Cortex of kidney (tissue), 1 donor: ENCODE measurements at places on chromosomes 3 and 15.

DNA sequence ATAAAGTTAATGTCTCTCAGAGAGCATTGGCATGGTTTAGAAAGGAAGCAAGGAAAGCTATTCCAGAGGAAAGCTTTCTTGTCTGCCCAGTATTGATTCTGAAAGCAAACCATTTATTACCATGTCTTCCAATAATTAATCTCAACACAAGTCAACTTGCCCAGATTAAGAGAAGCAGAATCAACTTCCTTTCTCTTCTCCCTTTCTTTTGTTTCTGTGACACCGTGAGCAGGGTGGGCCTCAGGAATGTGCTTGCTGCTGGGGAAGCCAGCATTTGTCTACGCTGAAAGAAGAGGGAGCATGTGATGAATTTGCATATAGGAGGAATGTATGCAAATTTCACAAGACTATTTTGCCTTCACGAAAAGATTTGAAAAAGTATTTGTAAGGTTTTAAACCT lies 368.6 kb upstream of the ROPN1 start:
- no peak for DNase-seq

DNA sequence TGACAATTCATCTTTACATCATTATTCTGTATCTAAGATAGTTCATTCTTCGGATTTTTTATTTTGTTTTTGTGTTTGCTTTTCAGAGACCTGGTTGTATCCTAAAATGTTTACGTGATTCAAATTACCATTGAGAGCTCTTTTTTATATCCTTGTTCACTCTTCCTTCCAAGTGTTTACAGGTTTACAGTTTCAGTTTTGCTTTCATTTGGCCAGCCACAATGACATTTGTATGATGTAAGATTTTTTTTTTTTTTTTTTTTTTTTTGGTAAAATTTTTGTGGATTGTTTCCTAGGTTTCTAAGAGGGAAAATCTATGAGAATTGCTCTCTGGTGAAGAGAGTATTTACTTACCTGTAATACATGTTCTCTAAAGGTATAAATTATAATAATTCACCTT lies 55.0 kb downstream of the SETD5 start:
- DNase-seq = no peak

DNA sequence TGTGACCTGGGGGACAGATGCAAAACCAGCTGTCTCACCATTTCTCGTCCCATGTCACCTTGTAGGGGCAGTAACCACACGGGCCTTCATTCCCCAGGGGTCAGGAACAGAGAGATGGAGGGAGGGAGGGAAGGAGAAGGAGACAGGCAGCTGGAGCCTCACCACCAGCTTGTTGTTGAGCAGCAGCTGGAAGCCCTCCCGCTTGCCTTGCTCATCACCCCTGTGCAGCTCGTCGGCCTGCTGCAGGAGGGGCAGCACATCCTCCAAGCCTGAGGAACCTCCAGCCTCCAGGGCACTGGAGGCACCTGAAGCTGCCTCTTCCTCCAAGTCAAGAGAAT lies 10.3 kb downstream of the RMDN3 start:
- no peak for DNase-seq

GRCh38 chr3:172581757-172582166 lies 58.5 kb upstream of the TNFSF10 start:
- no peak for DNase-seq

DNA sequence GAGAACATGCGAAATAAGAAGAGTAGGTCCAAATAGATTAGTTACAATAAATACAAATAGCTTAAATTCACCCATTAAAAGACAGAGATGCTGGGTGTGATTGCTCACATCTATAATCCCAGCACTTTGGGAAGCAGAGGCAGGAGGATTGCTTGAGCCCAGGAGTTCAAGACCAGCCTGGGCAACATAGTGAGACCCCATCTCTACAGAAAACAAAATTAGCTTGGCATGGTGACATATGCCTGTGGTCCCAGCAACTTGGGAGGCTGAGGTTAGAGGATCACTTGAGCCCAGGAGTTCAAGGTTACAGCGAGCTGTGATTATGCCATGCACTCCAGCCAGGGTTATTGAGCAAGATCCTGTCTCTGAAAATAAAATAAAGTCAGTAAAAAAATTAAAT lies 109.1 kb upstream of the WNT5A start:
- no peak for DNase-seq

DNA sequence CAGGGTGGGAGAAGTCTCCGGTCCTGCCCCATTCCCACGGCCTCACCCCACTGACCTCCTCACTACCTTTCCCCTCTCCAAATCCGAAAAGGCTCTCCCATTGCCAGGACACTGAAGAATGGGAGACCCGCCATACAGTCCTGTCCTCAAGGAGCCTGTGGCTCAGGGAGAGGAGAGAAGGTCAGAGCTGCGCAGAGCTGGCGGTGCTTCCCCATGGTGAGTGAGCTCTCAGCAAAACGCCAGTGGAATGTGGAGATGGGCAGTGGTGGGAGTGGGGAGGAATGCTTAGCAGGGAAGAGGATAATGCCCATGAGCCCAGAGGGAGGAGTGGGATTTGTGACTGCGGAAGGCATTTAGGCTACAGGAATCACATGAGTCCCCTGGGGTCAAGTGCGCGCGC lies 20.1 kb downstream of the FAM43A start:
- no peak for DNase-seq

- DNase-seq = no peak
These were observed 899.8 kb downstream of the MCTP2 start for GRCh38 chr15:95131131-95131556.

GRCh38 chr3:156483961-156484787 lies 70.7 kb downstream of the SSR3 start:
- no peak for DNase-seq

DNA sequence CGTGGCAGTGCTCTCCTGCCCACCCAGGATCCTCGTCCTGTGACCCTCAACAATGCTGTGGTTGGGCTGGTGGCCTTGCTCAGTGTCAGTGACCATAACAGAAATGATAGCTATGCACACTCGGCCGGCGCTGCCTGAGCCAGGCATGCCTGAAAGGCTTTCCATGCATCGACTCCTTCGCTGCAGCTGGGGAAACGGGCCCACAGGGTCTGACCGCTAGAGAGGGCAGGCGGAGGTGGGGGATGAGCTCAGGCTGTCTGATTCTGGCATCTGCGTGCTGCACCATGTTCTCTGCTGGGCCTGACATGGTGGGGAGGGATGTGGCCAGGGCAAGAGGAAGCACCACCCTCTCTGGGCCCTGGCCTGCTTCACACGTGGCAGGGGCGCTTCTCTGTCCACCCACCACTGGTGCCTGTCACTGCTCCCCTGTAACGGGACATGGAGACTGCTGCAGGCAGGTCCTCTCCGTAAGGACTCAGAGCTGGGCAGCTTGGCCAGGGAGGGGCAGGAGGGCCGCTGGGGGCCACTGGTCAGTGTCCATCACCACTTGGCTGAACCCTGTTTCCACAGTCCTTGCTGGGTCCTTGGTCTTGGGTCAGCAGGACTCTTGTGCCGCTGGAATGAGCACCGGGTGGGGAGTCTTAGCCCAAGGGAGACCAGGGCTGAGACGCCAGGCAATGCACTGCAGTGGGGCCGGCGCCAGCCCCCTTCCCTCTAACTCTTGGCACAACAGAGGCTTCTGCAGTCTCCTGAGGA lies 64.1 kb upstream of the RPL32 start:
- DNase-seq = no peak

DNA sequence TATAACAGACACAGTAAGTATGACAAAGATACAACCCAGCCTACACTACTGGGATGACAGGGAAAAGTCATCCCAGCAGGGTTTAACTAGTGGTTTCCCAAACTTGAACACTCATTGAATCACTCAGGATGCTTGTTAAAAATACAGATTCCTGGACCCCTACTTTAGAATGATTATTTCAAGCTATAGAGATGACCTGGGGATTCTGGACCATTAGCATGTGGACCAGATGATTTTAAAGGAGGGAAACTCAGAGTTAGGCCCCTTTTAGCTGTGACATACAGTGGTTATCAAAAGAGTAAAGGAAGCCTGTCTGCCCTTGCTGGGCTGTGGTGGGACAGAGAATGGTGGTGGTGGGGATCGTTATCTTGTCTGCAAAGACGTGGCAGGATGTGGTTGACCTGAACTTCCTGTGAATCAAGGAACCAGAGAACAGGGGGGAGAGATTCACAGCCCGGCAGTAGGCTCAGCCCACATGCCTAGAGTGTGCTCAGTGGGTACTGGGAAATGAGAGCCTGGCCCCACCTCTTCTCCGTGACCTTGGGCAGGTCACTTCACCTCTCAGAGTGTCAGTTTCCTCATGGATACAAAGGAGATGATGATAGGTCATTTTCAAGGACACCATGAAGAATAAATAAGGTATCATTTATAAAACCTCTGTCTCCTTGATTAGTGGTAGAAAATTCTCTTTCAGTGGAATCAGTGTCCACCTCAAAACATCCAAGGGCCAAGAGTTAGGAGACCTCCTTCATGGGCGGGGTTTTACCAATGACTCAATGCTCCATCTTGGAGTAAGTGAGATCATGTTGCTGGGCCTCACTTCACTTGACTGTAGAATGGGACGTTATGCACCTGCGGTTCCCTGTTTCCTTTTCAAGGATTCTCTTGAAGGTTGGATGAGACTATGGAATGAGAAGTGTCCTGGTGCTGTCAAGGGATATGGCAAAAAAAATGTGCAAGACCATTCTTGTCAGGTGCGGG lies 306.5 kb downstream of the RPLP1 start:
- DNase-seq = no peak

GRCh38 chr3:32814361-32814760 lies 3.4 kb upstream of the TRIM71 start:
- DNase-seq = no peak

DNA sequence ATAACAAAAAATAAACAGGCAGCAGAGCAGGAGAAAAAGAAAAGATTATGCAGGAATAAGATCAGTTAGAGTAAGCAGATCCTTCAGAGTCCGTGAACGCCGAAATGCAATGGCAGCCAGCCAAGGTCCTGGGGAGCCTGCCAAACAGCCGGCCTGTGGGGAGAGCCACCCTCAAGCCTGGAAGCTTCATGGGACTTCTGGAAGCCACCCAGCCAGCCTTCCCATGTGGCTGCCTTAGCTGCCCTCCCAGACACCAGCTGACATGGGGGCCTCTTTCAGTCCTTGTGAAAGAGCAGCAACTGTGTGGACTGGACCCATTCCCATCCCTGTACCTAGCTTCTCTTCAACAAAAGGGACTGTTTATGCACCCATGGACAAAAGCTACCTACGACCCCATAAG lies 64.9 kb upstream of the RAD18 start:
- DNase-seq = no peak

GRCh38 chr15:87599616-87600015 lies 656.9 kb downstream of the NTRK3 start:
- no peak for DNase-seq

DNA sequence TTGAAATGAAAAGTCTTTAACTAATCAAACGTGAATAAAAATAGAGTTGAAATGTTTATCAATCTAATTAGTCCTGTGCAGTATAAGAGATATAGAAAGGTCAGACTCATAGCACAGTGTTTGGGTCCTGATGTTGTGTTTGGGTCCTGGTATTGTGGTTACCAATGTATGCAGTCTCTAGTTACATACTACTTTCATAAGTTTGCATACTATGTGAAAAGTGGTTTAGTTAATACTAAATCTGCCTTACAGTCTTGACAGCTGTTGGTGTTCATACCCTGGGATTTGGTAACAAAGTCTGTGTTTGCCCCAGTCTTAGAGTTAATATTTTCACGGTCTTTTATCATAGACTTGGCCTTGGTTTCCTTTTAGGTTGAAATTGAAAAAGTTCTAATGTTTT lies 41.7 kb downstream of the KIF15 start:
- no peak for DNase-seq

GRCh38 chr3:196149831-196150301 lies 61.3 kb downstream of the ZDHHC19 start:
- DNase-seq = no peak

GRCh38 chr15:61724251-61724939 lies 335.9 kb downstream of the VPS13C start:
- DNase-seq = no peak

- DNase-seq = no peak
These were observed 142.7 kb downstream of the GADL1 start for GRCh38 chr3:30751610-30752299.

GRCh38 chr15:25170781-25171110 lies 216.0 kb downstream of the SNRPN start:
- no peak for DNase-seq

GRCh38 chr3:96430079-96430478 lies 384.3 kb upstream of the EPHA6 start:
- DNase-seq = no peak

GRCh38 chr15:73608475-73608874 lies 24.7 kb downstream of the NPTN start:
- DNase-seq = no peak

DNA sequence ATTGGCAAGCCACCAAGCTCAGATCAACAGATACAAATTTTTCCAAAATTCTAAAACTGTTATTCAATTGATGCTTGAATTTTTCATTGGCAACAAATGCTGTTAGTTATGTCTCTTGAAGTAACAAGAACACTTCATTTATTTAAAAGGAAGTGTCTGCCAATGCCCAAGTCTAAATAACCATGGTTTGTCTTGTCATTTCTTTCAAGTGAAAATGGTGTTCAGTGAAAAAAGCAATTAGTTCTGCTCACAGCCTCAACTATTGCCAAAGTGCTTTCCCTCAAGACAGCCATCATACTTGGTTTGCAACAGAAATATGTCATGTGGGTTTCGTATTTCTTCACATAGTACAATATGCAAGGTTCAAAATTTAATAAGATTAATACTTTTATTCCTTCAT lies 312.6 kb upstream of the LMCD1 start:
- DNase-seq = no peak

- DNase-seq = no peak
These were observed 118.2 kb upstream of the RAP2B start for GRCh38 chr3:153043729-153044328.

- DNase-seq = no peak
These were observed 629.2 kb upstream of the ZNF385D start for GRCh38 chr3:22380253-22380652.

DNA sequence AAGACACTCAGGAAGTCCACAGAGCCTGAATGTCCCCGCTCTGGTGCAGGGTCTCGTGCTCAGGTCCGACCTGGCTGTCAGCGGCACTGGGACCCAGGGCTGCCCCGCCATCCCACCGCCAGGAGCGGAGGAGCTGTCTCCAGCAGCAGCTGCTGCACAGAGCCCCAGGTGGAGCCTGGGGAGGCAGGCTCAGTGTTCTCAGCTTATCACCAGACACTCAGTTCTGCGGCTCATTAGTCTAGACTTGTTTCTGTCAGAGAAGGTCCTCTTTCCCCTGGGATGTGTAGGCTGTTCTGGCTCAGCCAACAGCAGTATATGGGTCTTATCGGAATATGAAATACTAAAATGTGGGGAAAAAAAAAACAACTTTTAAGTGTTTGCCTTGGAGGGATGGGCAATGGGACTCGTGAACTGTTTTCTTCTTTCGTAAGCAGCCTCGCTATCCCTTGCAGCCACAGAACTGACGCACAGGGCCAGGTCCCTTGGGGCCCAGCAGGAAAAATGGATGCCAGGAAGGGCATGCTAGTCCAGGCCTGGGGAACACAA lies 75.9 kb downstream of the KLF13 start:
- no peak for DNase-seq

- DNase-seq = no peak
These were observed 975.5 kb downstream of the IGSF11 start for GRCh38 chr3:118059096-118059495.

GRCh38 chr3:150787741-150788370 lies 24.9 kb upstream of the SIAH2 start:
- DNase-seq = no peak

- no peak for DNase-seq
These were observed 1126.7 kb downstream of the TUSC7 start for GRCh38 chr3:117836296-117836695.
